ENCODE measurements at places on chromosomes 13 and 19.

DNA sequence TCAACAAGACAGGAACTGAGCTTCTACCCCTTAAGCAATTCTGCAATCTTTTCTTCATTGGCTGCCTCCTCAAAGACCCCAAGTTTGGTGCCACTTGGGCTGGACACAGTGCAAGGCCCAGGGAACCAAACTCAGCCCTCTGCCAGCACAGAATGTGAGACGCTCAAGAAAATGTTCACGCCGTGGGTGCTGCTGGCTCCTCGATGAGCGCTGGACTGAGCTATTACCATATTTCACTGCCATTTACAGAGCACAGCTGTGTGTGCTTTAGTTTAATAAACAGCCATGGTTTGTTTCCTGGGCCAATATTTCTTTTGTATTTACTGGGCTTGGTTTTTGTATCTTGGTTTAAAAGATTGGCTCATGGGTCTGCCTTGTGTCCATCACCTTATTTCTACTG, 138.8 kb upstream of the VSTM2B start:
- DNase-seq, result no peak

DNA sequence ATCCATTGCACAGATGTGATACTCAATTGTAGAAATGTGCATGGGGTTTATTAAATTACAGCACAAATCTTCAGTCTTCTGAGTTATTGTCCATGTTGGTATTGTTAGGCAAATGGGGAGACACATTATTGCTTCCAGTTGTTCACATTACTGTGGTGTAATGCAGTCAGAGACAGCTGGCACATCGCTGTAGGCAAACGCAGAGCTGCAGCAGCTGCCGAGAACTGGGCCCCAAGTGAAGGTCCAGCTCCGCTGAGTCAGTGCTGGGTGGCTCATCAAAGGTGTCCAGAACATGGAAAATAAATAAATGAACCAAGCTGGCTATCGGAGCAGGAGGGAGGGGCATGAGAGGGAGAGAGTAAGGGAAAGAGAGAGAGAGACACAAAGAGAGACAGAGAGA, 299.1 kb upstream of the OBI1 start:
- DNase-seq, result no peak

- DNase-seq, result no peak
These were observed 1438.1 kb downstream of the UQCRFS1 start for GRCh38 chr19:27774827-27775226.

DNA sequence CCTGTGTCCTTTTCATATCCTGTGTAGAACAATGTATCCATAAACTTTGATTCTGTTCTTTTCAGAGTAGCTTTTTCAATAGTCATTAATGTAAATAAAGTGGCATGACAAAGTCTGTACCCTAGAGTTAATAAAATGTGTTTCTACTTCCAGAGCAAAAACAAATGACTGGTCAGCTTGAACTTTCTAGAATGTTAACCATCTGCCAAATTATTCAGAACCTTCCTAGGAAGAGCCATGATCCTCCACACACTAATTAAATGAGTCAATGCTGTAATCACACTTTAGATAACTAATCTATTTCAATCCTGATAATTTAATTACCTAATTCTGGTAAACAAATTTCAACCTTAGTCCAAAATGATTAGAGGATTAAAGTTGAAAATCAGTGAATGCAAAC, 73.2 kb downstream of the DIAPH3 start:
- DNase-seq, result no peak

Measured in NCI-H774 (cell line).